ENCODE measurements at places on chromosomes 6 and 20.

DNA sequence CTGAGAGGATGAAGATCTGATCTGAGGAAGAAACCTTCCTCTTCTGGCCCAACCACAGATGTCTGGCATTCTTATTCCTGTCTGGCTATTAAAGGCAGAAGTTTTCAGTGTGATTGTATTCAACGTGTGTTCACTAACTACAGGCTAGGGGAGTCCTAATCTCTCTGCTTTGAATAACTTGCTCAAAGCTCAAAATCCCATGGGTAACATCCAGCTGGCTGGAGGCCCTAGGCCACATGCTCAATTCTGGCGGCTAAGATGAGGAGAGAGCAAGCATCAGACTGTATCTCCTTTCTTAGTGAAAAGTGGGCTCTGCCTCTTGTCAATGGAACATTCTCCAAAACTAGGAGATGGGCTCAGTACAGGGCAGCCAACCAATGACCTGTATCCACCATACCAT is 478.0 kb downstream of the KIF16B start:
- DNase-seq, result no peak

- DNase-seq, result no peak
Observed at GRCh38 chr6:112223070-112223861, 31.1 kb downstream of the LAMA4 start.

DNA sequence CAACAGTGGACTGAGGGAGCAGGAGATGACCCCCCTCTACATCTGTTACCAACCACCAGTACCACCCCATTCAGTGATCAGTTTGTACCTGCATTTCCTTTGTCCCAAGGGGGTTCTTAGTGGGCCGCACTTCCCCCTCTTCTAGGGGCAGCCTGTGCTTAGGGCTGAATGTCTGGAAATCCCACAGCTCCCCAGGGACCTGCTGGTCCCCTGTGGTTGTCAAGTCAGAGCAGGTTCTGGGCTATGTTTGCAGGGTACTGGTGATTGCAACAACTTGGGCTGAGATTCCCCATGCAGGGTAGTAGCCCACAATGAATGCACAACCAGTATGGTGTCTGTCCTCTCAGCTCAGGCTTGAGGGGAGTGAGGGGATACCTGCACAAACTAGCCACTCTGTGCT is 39.7 kb upstream of the COL10A1 start:
- DNase-seq, result no peak

DNA sequence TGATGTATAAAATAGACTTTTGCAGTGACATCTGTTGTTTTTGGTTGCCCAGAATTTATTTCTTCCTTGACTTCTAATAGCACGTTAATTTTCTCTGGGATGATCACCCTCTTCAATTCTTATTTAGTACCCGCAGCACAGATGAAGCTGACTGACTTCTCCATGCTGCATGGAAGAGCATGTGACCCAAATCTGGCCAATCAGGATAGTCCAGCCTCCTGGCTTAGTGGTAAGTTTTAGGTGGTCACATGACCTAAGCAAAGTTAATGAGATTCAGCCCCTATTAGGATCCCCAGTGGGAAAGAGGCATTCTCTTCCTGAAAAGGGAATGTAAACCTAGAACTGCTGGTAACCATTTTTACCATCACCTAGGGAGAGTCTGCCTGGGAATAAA is 13.8 kb upstream of the SIRT5 start:
- no peak for DNase-seq

DNA sequence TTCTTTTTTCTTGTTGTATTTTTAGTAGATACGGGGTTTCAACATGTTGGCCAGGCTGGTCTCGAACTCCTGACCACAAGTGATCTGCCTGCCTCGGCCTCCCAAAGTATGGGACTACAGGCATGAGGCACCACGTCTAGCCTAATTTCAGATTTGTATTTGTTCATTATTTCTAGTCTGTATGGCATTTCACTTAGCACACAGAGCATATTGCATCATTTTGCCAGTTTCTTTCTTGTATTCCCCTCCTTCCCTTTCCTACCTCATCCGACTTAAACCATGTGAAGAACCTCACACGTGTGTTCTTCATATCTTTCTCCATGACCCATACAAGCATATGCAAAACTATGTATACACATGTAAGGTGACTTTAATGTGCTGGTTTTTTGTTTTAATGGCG is 470.0 kb downstream of the CBLN4 start:
- DNase-seq, result no peak

DNA sequence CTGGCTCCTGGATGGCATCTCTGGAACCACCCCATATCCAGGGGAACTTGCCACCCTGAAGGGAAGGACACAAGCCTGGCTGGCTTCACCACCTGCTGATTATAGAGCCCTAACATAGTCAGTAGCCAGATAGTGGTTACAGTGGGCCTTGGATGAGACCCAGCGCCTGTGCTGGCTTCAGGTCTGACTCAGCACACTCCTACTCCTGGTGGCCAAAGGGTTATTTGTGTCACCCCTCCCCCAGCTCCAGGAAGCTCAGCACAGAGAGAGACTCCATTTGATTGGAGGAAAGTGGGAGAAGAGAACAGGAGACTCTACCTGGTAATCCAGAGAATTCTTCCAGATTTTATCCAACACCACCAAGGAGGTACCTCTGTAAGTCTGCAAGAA is 12.8 kb downstream of the SNX14 start:
- no peak for DNase-seq

DNA sequence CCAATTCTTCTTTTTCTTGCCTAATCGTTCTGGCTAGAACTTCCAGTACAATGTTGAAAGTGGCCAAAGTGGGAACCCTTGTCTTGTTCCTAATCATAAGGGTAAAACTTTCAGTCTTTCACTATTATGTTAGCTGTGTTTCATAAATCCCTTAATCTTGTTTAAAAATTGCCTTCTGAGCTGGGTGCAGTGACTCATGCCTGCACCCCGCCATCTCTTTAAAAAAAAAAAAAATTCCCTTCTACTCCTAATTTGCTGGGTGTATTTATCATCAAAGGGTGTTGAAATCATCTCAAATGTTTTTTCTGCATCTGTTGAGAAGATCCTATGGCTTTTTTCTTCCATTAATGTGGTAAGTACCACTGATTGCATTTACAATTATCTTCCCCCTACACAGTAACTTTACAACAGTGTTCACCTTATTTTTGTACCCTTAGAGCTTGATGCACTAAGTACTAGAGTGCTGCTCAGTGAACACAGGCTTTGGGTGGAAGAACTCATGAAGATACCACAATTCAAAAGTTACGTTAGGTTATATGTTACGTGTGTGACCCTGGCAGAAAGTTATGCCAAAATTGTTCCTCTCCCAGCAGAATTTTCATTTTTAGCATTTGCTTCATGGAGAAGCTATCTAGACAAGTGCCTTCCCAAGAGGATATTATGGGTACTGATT is 9.7 kb downstream of the SNRPB start:
- DNase-seq, result no peak

GRCh38 chr20:55678126-55678525 is 327.2 kb downstream of the CBLN4 start:
- DNase-seq, result no peak

- no peak for DNase-seq
Observed at GRCh38 chr20:34705397-34706301, 1.5 kb downstream of the TP53INP2 start.

- DNase-seq, result no peak
Observed at GRCh38 chr20:8431538-8432434, 299.7 kb downstream of the PLCB1 start.

DNA sequence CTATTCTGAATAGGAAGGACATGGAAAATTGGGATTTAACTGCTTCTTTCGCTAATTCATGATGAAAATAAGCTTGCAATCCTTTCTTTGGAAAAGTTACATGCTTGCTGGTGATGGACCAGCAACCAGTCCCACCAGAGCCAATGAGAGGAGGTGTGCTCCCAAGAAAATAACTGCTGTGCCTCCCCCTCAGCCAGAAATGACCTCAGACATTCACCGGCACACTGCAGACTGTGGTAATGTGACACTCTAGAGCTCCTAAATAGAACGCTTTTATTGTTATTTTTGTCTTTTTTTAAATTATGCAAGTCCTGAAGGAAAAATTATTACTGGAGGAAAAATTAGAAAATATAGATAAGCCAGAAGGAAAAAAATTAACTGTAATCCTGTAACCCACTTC is 2.6 kb downstream of the PYGB start:
- no peak for DNase-seq

DNA sequence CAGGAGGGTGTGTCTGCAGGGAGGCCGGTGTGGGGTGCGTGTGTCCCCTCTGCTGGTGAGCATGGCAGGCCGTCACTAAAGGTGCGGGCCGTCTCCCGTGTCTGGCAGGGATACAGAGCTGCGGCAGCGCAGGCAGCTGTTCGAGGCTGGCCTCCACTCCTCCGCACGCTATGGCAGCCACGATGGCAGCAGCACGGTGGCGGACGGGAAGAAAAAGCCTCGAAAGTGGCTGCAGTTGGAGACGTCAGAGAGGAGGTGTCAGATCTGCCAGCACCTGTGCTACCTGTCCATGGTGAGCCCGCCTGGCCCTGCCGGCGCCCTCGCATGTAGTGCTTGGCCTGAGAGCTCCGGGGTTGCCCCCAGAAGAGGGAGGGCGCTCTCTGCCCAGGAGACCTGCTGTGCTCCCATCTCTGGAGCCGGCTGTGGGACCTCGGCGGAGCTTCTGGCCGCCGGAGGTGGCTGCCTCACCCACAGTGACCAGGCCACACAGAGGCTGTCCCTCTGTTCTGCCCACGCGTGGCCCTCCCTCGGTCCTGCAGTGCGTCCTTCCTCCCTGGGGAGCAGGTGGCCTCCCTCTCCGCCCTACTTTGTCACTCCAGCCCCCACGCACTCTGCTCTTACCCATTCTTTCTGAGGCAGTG is 149.6 kb downstream of the DTNBP1 start:
- DNase-seq, result no peak

- no peak for DNase-seq
Observed at GRCh38 chr6:158853880-158854213, 34.7 kb upstream of the EZR start.

GRCh38 chr6:34213772-34214171 is 22.9 kb upstream of the HMGA1 start:
- DNase-seq, result no peak

GRCh38 chr6:157182503-157183264 is 140.6 kb downstream of the TMEM242 start:
- no peak for DNase-seq

GRCh38 chr20:16279320-16279719 is 293.9 kb downstream of the KIF16B start:
- no peak for DNase-seq

DNA sequence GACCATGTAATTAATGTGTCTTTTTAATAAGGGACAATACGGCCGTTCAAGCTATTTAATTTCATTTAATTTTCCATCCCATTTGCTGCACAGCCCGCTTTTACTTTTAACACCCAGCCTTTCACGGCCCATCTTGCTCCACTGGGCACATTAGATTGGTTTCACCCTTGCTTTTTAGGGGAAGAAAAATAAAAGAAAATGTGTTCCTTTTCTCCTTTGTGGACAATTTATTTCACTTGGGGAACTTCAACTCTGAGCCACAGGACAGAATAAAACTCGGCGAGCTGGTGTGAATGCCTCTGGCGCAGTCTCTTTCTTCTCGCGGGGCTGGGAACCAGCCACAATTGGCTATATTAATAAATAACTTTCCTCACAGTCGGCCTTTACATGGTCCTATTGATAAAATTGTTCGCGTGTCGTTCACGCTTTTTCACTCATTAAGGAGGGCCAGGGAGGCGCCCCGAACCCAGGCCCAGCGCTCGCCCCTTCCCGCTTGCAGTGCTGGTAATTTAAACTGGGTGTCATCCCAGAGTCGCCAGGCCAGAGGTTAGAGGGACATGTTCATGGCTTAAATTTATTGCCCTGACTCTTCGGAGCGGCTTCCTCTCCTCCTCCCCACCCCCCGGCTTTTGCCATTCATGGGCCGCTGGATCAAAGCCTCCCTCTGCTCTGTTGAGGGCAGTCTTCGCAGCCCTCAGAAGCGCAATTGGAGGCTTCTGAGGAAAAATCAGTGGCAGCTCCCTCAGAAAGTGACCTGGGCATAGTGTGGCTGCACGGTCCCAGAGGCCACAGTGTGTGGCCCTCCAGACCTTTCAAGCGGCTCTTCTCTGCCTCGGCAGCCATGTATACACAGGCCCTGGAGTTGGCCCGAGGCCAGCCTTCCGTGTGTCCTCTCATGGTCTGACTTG is 2.2 kb upstream of the PRDM13 start:
- no peak for DNase-seq

- no peak for DNase-seq
Observed at GRCh38 chr6:41427642-41428335, 92.4 kb downstream of the NCR2 start.

- DNase-seq, result no peak
Observed at GRCh38 chr20:62311832-62312661, 9.2 kb downstream of the ADRM1 start.

DNA sequence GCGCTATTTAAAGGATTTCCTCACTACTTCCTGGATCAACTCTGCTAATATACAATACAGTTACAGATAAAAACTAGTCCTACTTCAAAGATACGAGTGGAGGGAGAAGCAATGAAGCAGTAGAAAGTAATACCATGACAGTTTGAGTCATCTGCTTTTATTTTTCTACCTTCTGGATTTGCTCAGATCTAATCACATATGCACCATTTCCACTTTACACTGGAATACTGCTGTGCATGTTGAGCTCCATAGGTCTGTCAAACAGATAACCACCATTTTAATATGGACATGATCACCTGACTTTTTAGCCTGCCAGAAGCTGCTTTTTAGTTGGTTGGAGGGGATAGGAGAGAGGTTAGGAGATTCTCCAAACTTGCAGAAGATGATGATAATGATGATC is 92.5 kb downstream of the MMUT start:
- no peak for DNase-seq

Measured in stimulated activated CD8-positive, alpha-beta memory T cell treated with anti-CD3 and anti-CD28 coated beads, Interleukin-2, amount 100 ng/mL, for 1 hour (primary cell).